ENCODE measurements at places on chromosomes 4 and X. TPM values are rescaled to one million over a fixed set of nuclear protein-coding genes. Genes with fewer than 3 reads are reported as not detected.

- H3K27ac ChIP-seq, result peak overlapping the region; percentile 52
- no peak for DNase-seq
- H3K4me1 ChIP-seq, result peaks cover 73% of the 10 kb centered on the region
- peaks cover 25% of the 10 kb centered on the region for H3K36me3 ChIP-seq
Observed at GRCh38 chr4:6914448-6914847, 4.8 kb downstream of the TBC1D14 start.

- H3K36me3 ChIP-seq, result no peaks in the 10 kb centered on the region
- no peak for DNase-seq
- H3K4me1 ChIP-seq, result no peaks in the 10 kb centered on the region
- no peak overlapping the region for H3K4me3 ChIP-seq
- no peak overlapping the region for H3K27ac ChIP-seq
- peaks cover 8% of the 10 kb centered on the region for H3K27me3 ChIP-seq
Observed at GRCh38 chr4:150033081-150033480, 45.2 kb upstream of the DCLK2 start.

- H3K4me1 ChIP-seq, result peaks cover 30% of the 10 kb centered on the region
- H3K27ac ChIP-seq, result peak overlapping the region; percentile 79
- no peaks in the 10 kb centered on the region for H3K27me3 ChIP-seq
- peak overlapping the region; percentile 68 for H3K4me3 ChIP-seq
Observed at GRCh38 chrX:1453951-1454785, 1.5 kb upstream of the ASMTL start.

GRCh38 chr4:127370604-127371003 is 262.2 kb upstream of the INTU start:
- no peaks in the 10 kb centered on the region for H3K4me1 ChIP-seq
- H3K27ac ChIP-seq, result no peak overlapping the region
- no peak overlapping the region for H3K4me3 ChIP-seq
- no peaks in the 10 kb centered on the region for H3K27me3 ChIP-seq

GRCh38 chr4:83285055-83285407 is 433 bp upstream of the COQ2 start:
- peak; percentile 46 for DNase-seq
- peaks cover 45% of the 10 kb centered on the region for H3K4me1 ChIP-seq
- peak overlapping the region; percentile 97 for H3K27ac ChIP-seq
- peaks cover 10% of the 10 kb centered on the region for H3K36me3 ChIP-seq
- H3K27me3 ChIP-seq, result no peaks in the 10 kb centered on the region

GRCh38 chr4:7348946-7349900 is 85.5 kb downstream of the PSAPL1 start:
- H3K36me3 ChIP-seq, result no peaks in the 10 kb centered on the region
- no peaks in the 10 kb centered on the region for H3K4me1 ChIP-seq
- no peak for DNase-seq

DNA sequence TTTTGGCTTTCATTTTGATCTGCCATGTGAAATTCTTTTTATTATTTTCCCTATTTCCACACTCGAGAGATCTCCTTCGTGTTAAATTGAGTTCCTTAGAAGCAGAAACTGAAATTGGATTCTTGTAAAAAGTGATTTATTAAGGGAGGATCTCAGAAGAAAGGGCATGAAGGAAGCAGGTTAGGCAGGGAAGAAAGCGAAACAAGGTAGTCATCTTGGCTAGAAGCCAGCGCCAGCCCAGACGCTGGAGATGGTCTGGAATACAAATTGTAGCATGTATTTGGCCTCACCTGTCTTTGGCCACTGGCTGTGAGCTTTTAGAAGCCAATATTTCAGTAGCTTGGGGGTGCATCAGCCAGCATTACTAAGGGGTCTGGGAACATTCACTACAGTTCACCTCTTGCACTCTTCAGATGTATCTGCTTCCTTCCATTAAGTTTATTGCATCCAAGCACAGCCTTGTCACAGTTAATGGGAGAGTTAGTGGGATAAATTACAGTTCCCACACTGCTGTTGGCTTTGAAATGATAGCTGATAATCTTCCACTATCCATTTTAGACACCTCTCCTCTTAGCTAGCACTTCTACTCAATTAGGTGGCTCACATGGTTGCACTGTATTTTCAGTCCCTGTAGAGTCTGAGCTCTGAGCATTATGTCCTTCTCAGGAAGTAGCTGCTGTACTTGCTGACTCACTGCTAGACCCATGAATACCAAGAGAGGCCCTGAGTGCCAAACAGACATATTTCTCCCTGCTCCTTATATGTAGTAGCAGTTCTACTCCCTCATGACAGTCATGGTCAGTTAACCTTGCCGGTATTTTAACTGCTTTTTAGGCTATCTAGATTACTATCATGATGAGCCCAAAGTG is 14.6 kb downstream of the GRXCR1 start:
- no peaks in the 10 kb centered on the region for H3K36me3 ChIP-seq
- H3K4me3 ChIP-seq, result no peak overlapping the region
- no peaks in the 10 kb centered on the region for H3K4me1 ChIP-seq
- DNase-seq, result no peak

- no peak for DNase-seq
- H3K36me3 ChIP-seq, result no peaks in the 10 kb centered on the region
- no peaks in the 10 kb centered on the region for H3K27me3 ChIP-seq
Observed at GRCh38 chr4:172794307-172794703, 374.3 kb upstream of the GALNT7 start.

DNA sequence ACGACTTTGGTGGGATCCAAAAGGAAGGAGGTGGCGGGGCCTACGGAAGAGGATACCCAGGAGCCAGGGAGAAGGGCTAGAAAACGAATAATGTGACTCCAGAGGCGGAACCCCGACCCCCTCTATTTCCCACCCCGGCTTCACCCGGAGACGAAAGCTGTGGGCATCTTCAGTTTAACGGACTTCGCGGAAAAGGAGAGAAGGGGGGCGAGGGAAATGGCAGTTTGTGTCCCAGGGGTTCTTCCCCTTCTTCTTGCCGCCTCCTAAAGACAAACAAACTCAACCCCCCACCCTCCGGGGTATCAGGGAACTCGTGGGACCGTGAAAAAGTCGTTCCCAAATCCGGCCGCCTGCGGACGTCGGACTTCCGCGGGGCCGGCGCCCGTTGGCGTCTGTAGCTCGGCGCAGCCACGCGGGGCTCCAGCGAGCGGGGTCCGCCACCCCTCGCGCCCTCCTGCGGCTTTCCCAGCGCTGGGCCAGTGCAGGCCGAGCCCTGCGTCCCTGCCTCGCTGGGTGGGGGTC is 3.6 kb upstream of the LEF1 start:
- peaks cover 47% of the 10 kb centered on the region for H3K4me1 ChIP-seq
- peak overlapping the region; percentile 43 for H3K4me3 ChIP-seq
- H3K27ac ChIP-seq, result peak overlapping the region; percentile 10
- H3K36me3 ChIP-seq, result peaks cover 3% of the 10 kb centered on the region

GRCh38 chr4:152998861-152999260 is 62.7 kb downstream of the FHDC1 start:
- H3K4me3 ChIP-seq, result no peak overlapping the region
- no peaks in the 10 kb centered on the region for H3K36me3 ChIP-seq
- H3K27me3 ChIP-seq, result peaks cover 7% of the 10 kb centered on the region
- no peak for DNase-seq

DNA sequence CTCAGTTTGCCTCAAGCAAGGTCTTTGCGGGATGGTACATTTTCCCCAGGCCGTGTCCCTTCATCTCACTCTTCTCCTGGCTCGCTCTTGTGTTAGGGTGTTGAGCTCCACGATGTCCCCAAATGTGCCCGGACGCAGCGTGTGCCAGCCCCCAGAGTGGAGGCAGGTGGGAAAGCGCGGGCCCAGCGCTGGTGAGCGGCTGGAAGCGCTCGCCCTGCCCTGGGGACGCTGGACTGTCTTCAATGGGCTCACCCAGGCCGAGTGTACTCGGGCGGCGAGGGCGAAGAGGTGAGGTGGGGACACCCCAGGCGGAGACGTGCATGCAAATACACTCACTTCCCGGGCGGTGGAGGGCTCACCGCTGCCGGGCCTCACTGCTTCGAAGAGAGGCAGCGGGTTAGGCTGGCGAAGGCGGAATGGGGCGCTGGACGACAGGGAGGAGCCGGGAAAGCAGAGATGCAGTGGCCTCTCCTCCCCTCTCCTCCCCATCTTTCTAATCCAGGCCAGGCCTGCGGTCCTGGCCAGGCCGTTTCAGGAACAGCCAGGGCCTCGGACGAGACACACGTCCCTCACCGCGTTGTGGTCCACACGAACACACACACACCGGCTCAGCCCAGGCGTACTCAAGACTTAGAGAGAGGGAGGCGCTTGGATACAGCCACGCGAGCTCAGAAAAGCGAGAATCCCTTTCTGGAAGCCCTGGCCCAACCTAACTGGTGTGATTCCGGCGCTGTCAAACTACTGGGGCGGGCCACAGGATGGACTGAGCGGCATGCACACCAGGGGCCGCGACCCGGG is 2.2 kb downstream of the NKX6-1 start:
- H3K4me1 ChIP-seq, result peaks cover 23% of the 10 kb centered on the region
- H3K36me3 ChIP-seq, result peaks cover 9% of the 10 kb centered on the region
- H3K27ac ChIP-seq, result peak overlapping the region; percentile 54

DNA sequence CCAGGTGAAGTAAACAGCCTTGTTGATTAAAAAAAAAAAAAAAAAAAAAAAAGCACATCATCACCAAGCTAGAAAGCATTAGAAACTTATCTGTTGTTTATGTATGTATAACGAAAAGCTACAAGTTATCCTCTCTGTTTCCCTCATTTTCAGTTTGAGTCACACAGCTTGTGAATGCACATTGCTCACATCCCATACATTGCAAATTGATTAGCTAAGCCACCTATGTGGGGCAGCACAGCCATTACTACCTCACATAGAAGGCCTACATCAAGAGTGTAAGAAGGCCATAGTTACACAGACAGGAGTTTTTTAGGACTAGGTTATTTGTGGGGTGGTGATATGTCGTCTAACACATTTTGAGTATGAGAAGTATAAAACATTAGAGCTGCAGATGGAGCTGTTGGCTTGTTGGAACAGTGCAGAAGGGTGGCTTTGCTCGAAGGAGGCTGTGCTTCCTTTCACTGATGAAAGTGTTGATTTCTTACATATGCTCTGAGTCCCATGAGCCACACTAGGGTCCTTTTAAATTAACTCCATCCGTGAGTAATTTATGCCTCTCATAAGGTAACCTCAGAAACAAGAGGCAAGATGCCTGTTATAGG is 431.6 kb downstream of the GABRG1 start:
- DNase-seq, result no peak
- H3K27me3 ChIP-seq, result no peaks in the 10 kb centered on the region
- no peaks in the 10 kb centered on the region for H3K4me1 ChIP-seq
- no peak overlapping the region for H3K4me3 ChIP-seq
- no peaks in the 10 kb centered on the region for H3K36me3 ChIP-seq

DNA sequence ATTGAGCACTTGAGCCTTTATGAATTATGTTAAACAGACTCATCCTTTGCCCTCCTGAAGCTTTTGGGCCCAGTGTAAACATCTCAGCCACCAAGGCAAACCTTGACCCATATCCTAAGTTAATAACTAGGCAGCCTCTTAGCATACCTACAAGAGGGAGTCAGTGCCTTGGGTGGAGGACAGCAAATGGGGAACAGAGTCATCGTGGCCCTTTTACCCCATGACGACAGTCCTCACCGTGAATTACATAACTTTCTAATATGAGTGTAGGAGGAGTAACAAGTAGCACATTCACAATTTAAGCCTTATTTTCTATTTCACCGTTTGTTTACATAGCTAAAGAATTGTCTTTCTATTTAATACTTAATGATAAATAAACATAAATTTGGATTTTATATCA is 16.8 kb downstream of the CLDN22 start:
- H3K27ac ChIP-seq, result no peak overlapping the region
- no peaks in the 10 kb centered on the region for H3K36me3 ChIP-seq
- H3K27me3 ChIP-seq, result peaks cover 3% of the 10 kb centered on the region
- no peak for DNase-seq
- H3K4me1 ChIP-seq, result peaks cover 9% of the 10 kb centered on the region

- DNase-seq, result no peak
- H3K4me1 ChIP-seq, result no peaks in the 10 kb centered on the region
- H3K36me3 ChIP-seq, result no peaks in the 10 kb centered on the region
- H3K4me3 ChIP-seq, result no peak overlapping the region
- H3K27ac ChIP-seq, result no peak overlapping the region
- H3K27me3 ChIP-seq, result no peaks in the 10 kb centered on the region
Observed at GRCh38 chr4:75069493-75070074, 136.7 kb downstream of the PARM1 start.

GRCh38 chr4:181728305-181728966 is 514.8 kb upstream of the TENM3 start:
- H3K27ac ChIP-seq, result no peak overlapping the region
- H3K36me3 ChIP-seq, result no peaks in the 10 kb centered on the region
- H3K4me1 ChIP-seq, result no peaks in the 10 kb centered on the region
- no peak for DNase-seq

DNA sequence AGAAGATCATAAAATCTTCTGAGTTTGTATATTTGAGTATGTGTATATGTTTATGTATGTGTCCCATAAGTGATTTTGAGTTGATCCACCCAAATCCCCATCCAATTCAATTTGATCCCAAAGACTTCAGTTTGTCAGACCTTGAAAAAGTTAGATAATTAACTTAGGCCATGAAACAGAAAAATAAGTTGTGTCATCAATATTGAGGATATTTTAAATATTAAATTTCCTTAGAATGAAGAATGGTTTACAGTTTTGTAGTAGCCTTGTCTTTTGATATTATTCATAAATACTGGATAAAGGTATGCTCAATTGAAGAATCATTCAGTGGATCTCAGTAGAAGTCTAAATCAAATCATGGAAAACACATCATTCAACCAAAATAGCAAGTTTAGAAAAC is 864.4 kb upstream of the INTU start:
- H3K4me1 ChIP-seq, result no peaks in the 10 kb centered on the region
- H3K4me3 ChIP-seq, result no peak overlapping the region
- H3K36me3 ChIP-seq, result no peaks in the 10 kb centered on the region
- DNase-seq, result no peak

- no peak overlapping the region for H3K27ac ChIP-seq
- H3K36me3 ChIP-seq, result no peaks in the 10 kb centered on the region
- H3K4me3 ChIP-seq, result no peak overlapping the region
- no peaks in the 10 kb centered on the region for H3K4me1 ChIP-seq
- no peak for DNase-seq
- no peaks in the 10 kb centered on the region for H3K27me3 ChIP-seq
Observed at GRCh38 chr4:34845926-34846325, 1398.4 kb downstream of the ARAP2 start.

MAGEE1 gene
- 3.1 TPM for total RNA-seq

PARM1 gene
- total RNA-seq, result not detected

ALB gene
- total RNA-seq, result not detected

MID1 gene
- not detected for total RNA-seq

GPM6B gene
- total RNA-seq, result not detected

CYBB gene
- not detected for total RNA-seq

CCNB3 gene
- total RNA-seq, result 0.98 TPM
